ENCODE measurements at places on chromosomes 4 and X.

DNA sequence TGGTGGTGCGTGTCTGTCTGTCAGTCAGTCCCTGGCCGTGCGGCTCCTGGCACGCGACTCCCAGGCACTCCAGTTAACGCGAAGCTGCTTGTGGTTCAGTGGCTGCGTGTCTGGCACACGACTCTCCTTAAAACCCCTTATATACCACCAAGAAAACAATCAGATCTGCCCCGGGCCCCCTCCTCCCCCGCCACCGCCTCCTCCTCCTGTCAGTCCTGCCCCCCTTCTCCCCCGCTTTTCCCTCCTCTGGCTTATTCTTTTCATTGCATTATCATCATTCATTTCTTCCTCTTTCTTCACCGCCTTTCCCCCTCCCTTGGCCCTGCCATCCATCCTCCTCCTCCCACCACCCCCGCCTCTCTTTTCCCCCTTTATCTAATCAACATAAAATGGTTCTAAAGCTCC lies at the start of gene NEUROG2:
NEUROG2 (minus strand) TSS at position 115 of the 405 bp plus-strand sequence. CDS start 705 bp downstream, outside the sequence.
- DNase-seq: no peak

DNA sequence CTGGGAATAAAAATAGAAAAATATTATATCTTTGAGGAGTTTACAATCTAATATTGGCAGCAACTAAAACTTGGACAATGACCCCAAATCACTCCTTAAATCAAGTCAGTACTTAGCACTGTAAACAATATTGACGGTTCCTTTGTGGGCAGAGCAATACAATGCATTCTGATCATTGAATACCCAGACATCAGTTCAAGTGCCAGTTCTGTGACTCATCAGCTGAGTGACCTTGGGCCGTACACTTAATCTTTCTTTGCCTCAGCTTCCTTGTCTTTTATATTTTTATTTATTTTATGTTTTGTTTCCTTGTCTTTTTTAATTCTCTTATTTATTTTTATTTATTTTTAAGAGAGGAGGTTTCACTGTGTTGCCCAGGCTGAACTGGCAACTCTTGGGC lies 112.2 kb upstream of the ANXA3 start:
- DNase-seq: no peak

- no peak for DNase-seq
Measured at GRCh38 chrX:8586953-8587352, 122.3 kb downstream of the VCX3B start.

DNA sequence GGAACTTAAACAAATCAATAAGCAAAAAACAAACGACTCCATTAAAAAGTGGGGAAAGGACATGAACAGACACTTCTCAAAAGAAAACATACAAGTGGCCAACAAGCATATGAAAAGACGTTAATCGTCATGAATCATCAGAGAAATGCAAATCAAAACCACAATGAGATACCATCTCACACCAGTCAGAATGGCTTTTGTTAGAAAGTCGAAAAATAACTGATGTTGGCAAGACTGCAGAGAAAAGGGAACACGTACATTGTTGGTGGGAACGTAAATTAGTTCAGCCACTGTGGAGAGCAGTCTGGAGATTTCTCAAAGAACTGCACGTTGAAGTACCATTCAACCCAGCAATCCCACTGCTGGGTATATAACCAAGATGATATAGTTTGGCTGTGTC lies 23.7 kb downstream of the NEUROG2 start:
- no peak for DNase-seq

DNA sequence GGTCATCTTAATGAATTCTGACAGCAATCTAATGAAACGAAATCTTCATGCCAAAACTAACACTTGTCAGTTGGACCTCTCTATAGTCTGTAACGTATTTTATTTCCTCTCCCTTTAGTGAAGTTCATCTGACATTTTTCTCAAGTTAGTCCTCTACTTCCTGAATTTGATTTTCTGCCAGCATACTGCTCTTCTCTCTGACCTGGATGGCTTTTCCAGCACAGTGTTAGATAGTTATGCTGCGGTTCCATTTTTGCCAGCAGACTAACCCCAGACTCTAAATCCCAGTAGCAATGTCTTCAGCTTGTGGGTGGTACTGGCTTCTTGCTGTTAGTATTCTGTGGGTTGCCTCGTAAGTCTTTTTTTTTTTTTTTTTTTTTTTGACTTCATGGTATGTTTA lies 146.7 kb upstream of the VEGFC start:
- no peak for DNase-seq

GRCh38 chrX:13721819-13722519 lies 12.5 kb downstream of the TRAPPC2 start:
- DNase-seq: peak; percentile 50

Measured in NCI-H187 treated with DMSO at 0.1 percent for 48 hours (cell line).